ENCODE measurements at places on chromosomes 11 and 22.

DNA sequence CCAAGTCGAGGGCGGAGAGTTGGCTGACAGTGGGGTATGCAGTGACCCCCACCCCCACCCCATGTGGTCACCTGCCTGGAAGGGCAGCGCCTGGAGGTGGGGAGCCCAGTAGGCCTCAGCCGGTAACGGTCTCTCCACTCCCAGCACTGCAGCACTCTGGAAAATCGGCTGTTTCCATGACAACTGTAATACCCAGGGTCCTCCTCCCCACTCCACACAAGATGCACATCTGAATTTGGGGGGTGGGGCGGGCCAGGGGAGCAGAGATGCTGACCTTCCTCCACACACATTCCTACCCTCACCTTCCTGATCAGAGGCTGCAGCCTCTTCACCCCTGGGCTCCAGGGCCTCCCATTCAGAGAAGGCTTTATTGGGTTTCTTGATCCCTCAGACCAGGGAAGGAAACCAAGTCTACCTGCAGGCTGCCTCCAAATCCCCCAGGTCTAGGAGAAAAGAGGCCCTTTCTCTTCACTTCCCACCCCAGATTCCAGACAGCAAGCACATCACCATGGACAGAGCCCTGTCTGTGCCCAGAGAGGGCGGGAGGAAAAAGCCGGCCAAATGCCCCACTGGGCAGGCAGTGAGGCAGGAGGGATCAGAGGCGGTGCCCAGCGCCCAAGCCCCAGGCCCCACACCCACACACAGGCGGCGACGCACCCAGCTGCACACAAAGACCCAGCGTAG is 46.5 kb downstream of the SLC22A12 start:
- no peak for DNase-seq

GRCh38 chr11:79206951-79207350 is 233.9 kb downstream of the TENM4 start:
- no peak for DNase-seq

- no peak for DNase-seq
These were observed 595.4 kb upstream of the CHORDC1 start for GRCh38 chr11:90818196-90818745.

DNA sequence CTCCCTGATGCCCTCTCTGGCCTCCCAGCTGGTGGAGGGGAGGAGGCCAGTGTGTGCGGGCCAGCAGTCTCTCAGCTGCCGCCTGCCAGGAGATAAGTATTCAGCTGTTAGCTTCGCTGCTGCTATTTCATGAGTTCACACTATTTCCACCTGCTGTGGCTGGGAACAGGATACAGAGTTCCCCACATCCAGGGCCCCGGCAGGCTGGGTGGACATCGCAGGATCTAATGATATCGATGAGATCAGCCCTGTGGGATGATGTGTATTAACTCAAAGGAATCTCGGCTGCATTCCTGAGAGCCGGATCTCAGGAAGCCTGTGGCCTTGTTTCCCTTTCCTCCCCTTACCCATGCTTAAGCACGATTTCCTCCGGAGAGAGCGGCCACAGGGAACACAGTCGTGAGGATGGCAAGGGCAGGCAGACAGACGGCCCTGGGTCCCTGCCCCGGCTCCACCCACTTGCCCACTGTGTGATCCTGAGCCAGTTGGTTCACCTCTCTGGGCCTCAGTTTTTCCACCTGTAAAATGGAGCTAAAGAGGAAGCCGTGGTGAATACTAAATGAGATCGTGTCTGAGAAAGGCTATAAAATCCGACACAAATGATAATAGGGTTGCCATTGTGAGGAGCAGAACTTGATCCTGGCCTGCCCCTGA is 6.5 kb upstream of the PVALB start:
- DNase-seq = no peak

DNA sequence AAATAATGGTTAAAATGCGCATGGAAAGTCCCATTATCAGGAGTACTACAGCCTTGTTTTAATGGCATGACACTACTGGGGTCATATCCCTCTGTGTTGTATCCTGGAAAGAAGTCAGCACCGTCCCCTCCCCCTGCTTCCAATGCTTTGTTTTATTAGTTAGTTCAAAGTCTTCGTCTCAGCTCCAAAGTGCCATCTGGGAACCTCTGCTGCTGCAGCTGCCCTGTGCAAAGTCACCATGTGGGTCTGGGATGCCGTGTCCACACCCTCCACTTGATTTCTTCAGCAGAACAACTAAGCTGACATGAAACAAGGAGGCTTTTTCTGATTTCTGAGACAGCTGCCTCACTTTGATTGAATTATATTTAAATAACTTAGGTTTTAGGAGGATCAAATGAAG is 29.5 kb upstream of the NCAM1 start:
- no peak for DNase-seq

GRCh38 chr11:86202013-86202336 is 42.6 kb upstream of the EED start:
- DNase-seq = no peak

GRCh38 chr11:73655686-73656085 is 9.3 kb downstream of the PLEKHB1 start:
- DNase-seq = no peak

DNA sequence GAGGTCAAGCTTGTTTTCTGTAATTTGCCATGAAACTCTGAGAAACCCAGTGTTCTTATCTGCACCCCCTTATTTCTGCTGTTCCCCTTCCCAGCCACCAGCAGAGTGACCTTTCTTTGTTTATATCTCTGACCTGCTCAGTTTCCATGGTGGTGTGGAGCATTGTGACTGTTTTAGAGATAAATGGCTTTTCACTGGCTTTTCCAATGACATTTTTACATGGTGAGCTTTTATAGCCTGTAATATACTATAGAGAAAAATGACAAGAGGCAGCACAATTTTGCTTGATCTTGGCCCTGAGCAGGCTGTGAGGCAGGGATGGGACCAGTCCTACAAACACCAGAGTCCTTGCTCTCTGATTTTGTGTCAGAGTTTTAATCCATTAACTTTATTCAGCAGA is 233.9 kb downstream of the FAT3 start:
- DNase-seq = no peak

- DNase-seq = no peak
These were observed 48.5 kb upstream of the VPREB1 start for GRCh38 chr22:22196018-22196533.

- DNase-seq = no peak
These were observed 8.0 kb downstream of the MYO7A start for GRCh38 chr11:77136074-77136473.

DNA sequence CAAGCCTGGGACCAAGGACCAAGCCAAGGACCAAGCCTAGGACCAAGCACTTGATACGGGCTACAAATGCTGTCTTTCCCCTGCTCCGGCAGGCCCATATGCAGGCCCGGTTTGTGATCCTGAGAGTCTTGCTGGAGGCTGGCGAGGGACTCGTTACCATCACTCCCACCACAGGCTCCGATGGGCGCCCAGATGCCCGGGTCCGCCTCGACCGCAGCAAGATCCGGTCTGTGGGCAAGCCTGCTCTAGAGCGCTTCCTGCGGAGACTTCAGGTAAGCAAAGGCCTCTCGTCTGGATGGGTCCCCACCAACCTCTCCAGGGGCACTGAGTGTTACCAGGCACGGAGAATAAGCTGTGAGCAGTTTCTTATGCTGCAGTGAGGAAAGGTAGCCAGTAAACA is 13.2 kb upstream of the BBS1 start:
- DNase-seq = no peak

DNA sequence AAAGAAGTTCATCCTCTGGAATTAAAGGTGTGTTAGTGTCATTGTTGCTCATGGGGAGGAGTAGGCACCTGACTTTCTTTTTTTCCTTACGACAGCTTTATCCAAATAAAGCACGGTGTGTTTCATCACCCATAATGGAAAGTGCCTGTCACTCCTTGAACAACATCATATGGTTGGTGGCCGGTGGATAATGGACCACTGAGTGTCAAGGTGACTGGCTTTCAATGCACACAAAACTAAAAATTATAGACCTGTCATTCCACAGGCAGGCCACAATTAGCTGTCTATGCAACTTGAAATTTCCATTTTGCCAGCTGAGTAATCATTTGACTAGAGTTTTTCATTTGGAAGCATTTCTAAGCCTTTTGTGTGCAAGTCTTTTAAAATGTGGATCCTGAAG is 45.0 kb upstream of the MPPED2 start:
- no peak for DNase-seq

GRCh38 chr11:10387206-10388083 is 67.6 kb upstream of the AMPD3 start:
- DNase-seq = no peak

GRCh38 chr11:75993126-75993525 is 178.1 kb downstream of the UVRAG start:
- DNase-seq = no peak

DNA sequence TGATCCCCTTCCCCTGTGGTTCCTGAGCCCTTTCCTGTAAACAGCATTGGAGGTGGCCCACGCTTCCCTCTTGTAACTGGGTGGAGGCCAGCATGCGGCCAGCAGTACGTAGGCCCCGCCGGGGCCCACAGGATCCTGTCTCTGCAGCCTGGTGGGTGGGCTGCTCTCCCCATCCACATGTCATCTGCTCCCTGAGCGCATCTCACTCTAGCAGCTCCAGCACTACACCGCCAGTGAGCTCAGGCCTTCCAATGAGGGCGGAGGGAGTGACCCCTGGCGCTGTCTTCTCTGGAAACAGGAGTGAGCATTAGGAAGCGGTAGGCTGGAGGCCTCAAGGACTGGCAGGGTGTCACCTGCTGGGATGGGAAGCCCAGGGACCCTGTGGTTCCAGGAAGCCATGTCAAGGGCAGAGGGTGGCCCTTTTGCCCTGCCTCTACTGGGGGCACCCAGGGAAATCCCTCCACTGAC is 363.9 kb downstream of the TBC1D22A start:
- no peak for DNase-seq

GRCh38 chr22:19325296-19325948 is 33.9 kb upstream of the CLTCL1 start:
- no peak for DNase-seq

- DNase-seq = no peak
These were observed 4.2 kb upstream of the UVRAG start for GRCh38 chr11:75810637-75811390.

DNA sequence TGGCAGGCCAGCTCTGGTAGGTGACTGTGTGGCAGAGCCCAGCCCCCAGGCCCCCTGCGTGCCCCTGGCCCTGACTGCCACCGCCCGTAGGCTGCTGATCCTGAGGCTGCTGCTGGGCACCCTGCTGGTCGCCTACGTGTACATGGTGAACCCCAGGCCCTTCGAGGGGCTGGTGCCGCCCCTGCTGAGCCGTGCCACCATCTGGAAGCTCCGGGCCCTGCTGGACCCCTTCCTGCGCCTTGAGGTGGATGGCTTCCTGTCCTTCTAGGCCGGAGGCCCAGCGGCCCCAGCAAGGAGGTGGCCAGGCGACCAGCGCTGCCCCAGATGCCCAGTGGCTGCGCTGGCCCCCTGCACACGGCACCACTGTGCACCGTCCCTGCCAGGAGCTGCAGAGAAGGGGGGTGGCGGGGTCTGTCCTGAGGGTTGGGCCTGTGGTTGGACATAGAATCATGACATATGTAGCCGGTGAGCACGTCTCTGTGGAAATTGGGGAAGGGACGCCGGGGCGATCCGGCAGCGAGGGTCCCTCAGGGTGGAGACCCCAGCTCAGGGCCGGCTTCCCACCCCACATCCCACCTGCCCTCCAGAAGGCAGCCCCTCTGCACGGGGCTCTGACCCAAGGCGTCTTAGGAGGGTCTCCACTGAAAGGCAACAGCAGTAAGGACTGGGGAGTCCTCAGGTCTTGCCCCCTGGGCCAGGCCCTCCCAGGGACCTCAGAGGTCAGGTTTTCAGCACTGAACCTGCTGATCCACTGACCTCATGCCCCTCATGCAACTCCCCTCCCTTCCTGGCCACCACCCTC is 185.4 kb downstream of the IGLL1 start:
- DNase-seq = no peak

DNA sequence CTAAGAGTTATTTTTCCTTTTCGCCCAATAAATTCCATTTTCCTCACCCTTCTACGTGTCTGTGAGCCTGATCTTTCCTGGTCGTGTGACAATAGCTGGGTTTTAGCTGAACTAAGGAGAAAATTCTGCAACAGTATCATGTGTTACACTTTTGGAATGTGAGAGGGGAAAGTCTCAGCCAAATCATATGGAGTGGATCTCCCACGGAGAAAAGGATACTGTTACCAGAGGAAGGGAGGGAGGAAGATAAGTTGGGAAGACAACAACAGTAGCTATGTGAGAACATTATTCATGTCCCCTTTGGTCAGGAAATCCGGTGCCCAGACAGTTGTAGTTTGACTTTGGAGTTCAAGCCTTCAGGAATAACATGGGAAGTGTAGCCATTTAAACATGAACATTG is 584.0 kb upstream of the RAG2 start:
- DNase-seq = no peak

DNA sequence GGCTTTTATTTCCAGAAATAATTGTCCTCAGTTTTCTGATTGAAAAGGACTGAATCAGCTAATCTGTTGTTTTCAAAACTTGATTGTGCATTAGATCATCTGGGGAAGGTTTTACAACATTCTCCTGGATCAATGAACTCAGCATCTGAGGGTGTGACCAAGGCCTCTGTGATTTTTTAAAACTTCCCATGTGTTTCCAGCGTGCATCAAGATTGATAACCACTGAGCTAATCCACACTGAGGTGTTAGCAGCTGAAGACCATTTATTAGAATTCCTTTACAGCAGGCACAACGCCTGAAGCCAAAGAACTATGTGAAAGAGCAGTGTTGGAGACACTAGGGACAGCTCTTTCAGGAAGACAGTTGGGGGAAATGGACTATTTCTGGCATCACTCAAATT is 10.2 kb downstream of the VSTM5 start:
- no peak for DNase-seq

GRCh38 chr11:46382646-46383403 is 1.4 kb downstream of the MDK start:
- no peak for DNase-seq

- DNase-seq = no peak
These were observed 36.3 kb downstream of the CSNK2A3 start for GRCh38 chr11:11316651-11317230.

- no peak for DNase-seq
These were observed 37.3 kb downstream of the KCNC1 start for GRCh38 chr11:17771841-17772401.

DNA sequence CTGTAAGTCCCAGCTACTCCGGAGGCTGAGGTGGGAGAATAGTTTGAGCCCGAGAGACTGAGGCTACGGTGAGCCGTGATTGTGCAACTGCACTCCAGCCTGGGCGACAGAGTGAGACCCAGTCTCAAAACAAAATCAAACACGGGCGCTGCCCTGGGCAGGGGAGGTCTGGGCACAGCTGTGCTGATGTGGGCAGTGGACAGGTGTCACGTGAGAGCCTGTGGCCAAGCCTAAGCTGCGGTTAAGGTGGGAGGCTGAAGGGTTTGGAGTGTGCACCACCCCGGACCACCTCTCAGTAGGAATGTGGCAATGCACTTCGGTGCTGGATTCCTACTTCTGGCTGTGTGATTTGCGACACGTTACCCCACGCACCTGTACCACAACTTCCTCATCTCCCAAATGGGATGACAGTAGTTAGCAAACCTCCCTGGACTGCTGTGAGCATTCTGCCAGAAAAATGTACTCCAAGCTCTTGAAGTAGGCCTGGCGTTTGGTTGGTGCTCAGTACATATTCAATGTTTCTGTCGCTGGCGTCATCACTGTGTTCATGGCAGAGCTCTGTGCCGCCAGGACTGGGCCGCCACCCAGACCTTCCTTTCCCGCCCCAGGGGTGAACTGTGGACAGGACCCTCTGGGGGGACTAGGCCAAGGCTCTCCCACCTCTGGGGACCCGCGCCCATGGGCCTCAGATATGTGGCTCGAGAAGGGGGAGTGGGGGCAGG is 807 bp upstream of the ZNF74 start:
- DNase-seq = no peak

- no peak for DNase-seq
These were observed 9.6 kb upstream of the UCP3 start for GRCh38 chr11:74018331-74019005.

Measured in kidney epithelial cell (primary cell).